HTR-8/SVneo (cell line): ENCODE measurements at places on chromosomes 1 and 21.

DNA sequence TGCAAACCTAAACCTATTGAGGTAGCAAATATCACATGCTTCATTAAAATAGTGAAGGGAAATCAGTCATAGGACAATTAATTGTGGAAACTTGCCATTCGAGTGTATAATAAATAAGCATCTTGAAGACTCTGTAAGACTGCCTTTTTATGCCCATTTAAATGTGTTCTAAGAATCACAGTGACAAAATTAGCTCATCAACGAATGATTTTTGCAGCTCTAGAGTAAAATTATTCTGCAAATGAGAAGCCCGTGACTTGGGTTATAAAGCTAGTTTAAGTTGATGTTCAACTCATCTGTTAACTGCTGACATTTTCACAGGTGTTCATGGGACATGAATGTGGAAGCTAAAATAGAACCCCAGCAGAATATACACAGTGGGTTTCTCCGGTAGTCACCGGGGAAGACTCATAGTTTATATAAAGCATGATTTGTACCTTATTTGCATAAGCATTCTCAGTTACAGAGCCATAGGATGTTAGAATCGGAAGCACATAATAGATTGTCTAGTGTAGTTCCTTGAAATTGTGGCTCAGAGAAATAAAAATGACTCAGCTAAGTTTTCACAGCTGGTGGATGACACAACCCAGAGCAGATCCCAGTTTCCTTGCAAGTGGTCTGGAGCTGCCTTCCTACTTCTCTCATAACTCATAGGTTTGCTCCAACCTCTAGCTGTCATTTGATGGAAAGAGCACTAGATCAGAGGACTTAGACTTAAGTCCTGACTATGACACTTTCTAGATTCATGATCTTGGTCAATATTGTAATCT is 107.3 kb downstream of the UCHL5 start:
- peak; percentile 44 for DNase-seq

- DNase-seq = no peak
These were observed 6.8 kb upstream of the SLAMF9 start for GRCh38 chr1:159960721-159961381.

DNA sequence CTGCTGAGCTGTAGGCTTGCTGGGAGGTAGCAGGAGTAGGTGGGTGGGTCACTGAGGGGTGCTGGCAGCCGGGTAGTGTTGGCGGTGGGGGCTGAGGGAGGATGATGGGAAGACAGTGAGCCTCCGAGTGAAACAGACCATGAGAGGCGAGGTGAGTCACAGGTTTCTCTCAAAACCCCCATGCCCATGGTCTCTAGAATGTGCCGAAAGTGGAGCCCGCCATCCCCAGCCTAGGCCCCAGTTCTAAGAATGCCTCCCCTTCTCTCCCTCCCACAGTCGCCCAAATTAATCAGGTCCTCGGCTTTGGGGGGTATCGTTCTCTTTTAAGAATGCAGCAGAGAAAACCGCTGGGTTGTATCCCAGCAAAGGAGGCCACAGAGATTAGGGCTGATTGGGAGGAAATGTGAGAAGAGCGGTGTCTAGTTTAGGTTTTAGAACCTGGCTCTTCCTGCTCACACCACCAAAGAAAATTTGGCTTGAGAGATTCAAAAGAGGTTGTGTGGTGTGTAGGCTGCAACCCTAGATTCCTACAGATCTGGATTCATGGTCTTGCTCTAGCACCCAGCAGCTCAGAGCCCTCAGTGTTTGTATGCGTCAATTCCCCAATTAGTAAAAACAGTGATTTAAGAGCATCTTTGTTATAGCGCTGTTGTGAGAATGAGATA is 27.7 kb upstream of the IL19 start:
- no peak for DNase-seq

GRCh38 chr1:19846338-19846737 is 31.3 kb upstream of the RNF186 start:
- DNase-seq = no peak

DNA sequence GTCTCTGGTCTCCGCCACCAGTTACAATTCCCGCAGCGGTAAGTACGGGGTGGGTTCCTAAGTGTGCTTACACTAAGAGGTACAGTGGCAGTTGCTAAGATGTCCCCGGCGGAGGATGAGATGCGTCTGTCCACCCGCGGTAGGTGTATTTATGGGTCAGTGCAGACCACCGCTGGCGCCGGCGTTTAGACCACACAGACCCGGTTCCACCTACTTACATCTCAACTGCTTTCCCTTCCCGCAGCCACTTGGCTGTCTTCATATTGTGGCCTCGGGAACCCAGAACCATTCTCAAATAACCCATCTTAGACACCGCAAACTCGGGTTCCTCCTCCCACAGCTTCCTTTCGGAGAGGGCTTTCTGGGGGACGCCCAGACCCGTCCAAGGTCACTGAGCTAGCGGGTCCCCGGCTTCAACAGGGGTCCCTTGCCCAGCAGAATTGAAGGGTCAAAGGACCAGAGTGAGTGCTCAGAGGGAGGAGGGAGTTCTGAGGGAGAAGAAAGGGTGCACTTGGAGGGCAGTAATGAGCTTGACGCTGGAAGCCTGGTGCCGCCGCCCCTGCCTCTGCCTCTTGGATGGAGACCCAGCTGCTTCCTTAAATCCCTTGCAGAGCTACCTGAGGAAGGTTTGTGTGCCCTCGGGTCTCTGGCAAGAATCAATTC is 8.6 kb downstream of the NR5A2 start:
- DNase-seq = no peak

DNA sequence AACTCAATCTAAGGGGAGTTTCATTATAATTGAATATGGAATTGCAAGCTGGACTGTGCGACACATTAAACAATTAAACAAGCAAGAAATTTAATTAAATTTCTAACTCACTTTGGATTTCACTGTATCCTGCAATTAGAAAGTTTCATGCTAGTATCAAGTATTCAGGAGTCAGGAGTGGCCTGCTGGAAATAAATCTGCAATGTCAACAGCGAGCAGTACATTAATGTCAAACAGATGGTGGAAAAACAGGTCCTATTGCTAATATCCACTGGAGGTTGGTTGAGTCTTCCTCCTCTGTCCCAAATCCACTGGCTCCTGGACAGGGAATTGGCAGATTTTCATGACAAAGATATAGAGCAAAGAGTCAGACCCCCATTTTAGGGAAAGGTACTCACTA is 237.1 kb downstream of the VAV3 start:
- no peak for DNase-seq

- DNase-seq = no peak
These were observed 154.6 kb downstream of the PLA2G4A start for GRCh38 chr1:186983327-186983726.

GRCh38 chr1:116786049-116786448 is 31.8 kb downstream of the CD2 start:
- no peak for DNase-seq

DNA sequence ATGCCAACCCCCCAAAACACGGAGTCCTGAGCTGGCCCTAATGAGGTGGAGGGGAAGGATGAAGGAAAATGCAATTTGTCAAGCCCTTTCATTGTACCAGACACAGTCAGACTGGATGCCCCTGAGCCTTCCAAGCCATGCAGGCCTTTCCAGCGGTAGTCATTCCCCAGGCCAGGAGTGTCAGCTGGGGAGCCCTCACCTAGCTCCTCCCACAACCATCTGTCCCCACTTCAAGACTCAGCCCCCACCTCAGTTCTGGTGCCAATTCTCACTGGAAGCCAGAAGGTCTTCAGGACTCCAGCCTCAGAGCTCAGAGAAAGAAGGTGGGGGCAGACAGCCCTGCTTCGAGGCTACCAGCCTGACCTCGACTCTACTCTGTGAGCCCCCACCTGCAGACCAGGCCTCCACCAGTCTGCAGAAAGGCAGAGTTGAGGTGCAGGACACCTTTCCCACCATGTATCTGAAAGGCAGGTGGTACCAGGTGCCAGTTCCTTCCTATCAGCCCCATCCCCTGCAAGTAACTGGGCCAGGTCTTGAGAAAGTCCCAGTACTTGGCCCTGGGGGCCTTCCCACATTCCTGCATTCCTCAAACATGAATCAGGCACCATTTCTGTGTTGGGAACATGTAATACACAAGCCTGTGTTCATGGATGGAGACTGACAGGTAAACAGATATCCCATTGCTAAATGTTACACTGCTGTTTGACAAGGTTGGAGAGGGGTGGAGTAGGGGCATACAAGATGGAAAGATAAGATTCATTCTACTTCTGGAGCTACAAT is 180.6 kb upstream of the EDN2 start:
- peak; percentile 69 for DNase-seq

- no peak for DNase-seq
These were observed 47.1 kb upstream of the DYNLT5 start for GRCh38 chr1:66705110-66705509.

- no peak for DNase-seq
These were observed 38.6 kb downstream of the EIF2B3 start for GRCh38 chr1:44947774-44948311.

GRCh38 chr1:9292361-9293240 is at the start of gene SPSB1:
SPSB1 (plus strand) TSS chr1:9292894; CDS start chr1:9355892, 62,998 bp downstream.
- peak; percentile 48 for DNase-seq

- no peak for DNase-seq
These were observed at the start of gene ACTL8 for GRCh38 chr1:17755120-17755519. ACTL8 (plus strand) TSS chr1:17755333; CDS start chr1:17823009, 67,676 bp downstream.

GRCh38 chr21:16363518-16363917 is 633.7 kb downstream of the USP25 start:
- no peak for DNase-seq

DNA sequence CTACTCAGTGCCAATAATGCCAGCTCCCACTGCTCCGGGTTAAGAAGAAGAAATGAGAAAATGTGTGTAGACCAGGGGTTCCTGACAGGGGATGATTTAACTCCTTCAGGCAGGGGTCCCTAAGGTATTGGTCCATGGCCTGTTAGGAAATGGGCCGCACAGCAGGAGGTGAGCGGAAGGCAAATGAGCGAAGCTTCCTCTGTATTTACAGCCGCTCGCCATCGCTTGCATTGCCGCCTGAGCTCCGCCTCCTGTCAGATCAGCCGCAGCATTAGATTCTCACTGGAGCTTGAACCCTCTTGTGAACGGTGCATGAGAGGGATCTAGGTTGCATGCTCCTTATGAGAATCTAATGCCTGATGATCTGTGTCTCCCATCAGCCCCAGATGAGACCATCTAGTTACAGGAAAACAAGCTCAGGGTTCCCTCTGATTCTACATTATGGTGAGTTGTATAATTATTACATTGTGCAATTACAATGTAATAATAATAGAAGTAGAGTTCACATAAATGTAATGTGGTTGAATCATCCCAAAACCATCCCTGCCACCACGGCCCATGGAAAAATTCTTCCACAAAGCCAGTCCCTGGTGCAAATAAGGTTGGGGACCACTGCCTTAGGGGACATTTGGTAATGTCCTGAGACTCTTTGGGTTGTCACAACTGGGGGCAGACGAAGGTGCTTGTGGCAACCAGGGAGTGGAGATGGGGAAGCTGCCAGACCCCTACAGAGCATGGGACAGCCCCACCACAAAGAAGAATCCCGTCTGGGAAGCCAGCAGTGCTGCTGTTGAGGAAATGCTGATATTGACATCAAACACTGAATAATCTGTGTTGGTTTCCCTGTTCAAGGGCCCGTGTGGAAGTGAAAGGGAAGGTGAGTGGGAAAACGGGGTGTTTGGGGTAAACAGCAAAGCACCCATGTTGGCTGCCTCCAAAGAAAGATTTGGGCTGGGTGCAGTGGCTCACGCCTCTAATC is 60.8 kb downstream of the DHRS3 start:
- DNase-seq = no peak

- DNase-seq = no peak
These were observed 62.5 kb upstream of the CAPZB start for GRCh38 chr1:19547814-19548213.

DNA sequence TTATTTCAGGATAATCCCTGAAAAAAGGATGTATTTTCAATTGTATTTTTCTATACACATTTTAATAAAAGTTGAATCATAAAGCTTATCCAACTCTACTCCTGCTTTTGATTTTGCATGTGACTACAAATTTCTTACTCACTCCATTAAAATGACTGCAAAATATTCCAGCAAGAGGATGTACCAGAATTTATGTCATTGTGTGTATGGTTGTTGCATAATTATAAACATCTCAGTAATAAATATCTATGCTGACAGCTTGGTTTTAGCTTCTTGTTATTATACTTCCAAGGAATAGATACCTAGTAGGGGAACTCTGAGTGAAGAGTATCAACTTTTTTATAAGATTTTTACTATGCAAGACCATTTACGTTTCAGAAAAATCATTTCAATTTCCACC is 463.2 kb upstream of the RUNX1 start:
- DNase-seq = no peak

DNA sequence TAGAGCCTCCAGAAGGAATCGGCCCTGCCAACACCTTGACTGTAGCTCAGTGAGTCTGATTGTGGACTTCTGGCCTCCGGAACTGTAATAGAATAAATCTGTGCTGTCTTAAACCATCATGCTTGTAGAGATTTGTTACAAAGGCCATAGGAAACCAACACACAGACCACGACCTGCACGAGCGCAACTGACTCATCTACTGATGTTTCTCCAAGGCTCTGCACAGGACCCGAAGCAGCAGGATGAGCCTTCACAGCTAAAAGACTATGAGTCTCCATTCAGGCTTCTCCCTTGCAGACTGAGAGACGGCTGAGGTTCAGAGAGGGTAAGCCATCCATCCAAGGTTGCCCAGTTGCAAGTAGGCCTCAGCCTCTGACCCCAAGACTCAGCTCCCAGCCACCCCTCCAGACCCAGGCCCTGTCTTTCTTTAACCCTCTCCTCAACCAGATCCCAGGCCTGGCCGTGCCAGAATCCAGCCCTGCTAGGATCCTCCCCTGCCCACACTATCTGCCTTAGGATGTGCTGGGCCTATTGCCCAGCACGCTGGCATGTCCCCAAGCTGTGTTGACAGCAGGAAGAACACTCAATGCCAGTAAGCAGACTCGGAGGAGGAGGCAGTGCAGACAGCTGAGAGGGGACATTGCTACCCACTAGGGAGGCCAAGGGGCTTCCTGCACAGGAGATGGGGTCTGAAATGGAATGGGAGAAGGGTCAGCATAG is 109.0 kb downstream of the HMGB4 start:
- DNase-seq = no peak

DNA sequence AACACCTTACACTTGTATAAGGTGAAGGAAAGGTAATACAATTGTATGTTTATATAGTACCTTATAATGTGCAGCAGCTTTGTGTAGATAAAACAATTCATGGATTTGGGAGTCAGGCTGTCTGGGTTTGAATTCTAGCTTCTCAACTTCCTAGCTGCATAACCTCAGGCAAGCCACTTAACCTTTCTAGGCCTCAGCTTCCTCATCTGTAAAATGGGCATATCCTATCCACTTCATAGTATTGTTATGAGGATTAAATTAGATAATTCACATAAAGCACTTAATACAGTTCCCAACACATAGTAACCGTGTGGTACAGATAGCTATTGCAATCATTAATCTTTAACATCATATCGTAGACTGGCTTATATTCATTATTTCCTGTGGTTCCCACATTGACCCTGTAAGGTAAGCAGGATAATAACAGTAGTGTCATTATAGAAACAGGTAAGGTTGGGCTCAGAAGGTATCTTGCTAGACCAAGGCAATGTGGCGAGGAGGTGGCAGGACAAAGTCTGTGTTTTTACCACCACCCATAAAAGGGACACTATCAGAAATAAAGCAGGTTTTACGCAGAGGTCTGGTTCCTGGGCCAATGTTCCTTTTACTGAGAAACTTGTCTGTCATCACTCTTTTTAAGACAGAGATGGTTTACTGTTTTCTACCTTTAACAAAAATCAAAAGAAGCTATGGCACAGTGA is 334.1 kb downstream of the RRAGC start:
- DNase-seq = no peak

- DNase-seq = no peak
These were observed 10.7 kb downstream of the MEF2D start for GRCh38 chr1:156489935-156490293.

GRCh38 chr1:217924924-217925323 is 293.8 kb downstream of the SPATA17 start:
- no peak for DNase-seq
